ENCODE measurements at places on chromosomes 11 and 22. TPM values are rescaled to one million over a fixed set of nuclear protein-coding genes. Genes with fewer than 3 reads are reported as not detected.

The OR5AR1 gene
- not detected for total RNA-seq

The C11orf86 gene
- total RNA-seq = 61.9 TPM

The DSCAML1 gene
- 0.30 TPM for total RNA-seq

The ASCL2 gene
- not detected for total RNA-seq

The IL10RA gene
- not detected for total RNA-seq

The KRTAP5-10 gene
- not detected for total RNA-seq

The MTFP1 gene
- 63.6 TPM for total RNA-seq

The INPP5J gene
- total RNA-seq = 0.42 TPM

The APOL5 gene
- not detected for total RNA-seq

The DCPS gene
- total RNA-seq = 18.5 TPM

The DDIAS gene
- total RNA-seq = 16.3 TPM

The UQCC3 gene
- total RNA-seq = 27.6 TPM

The GLB1L3 gene
- total RNA-seq = 0.04 TPM

The MYBPC3 gene
- 0.08 TPM for total RNA-seq

The CCDC116 gene
- 0.06 TPM for total RNA-seq

The RBMXL2 gene
- total RNA-seq = not detected

The MLC1 gene
- total RNA-seq = 0.02 TPM

The RIMBP3B gene
- 0.25 TPM for total RNA-seq

The GTSE1 gene
- total RNA-seq = 34.7 TPM

The SMTNL1 gene
- not detected for total RNA-seq

The SHISAL1 gene
- total RNA-seq = 2.7 TPM

The TRIM51 gene
- total RNA-seq = not detected

The BAD gene
- total RNA-seq = 87.0 TPM

The MYOD1 gene
- 0.06 TPM for total RNA-seq

The TREH gene
- total RNA-seq = not detected

The MUC5AC gene
- total RNA-seq = 2.9 TPM

The TSSK2 gene
- total RNA-seq = not detected

The FOLH1 gene
- not detected for total RNA-seq

The CNTF gene
- total RNA-seq = 1.2 TPM

The ABCG4 gene
- 0.47 TPM for total RNA-seq

The POU2AF1 gene
- 0.31 TPM for total RNA-seq

The DNAJB7 gene
- not detected for total RNA-seq

The C11orf21 gene
- not detected for total RNA-seq
